GM12864 (cell line): ENCODE measurements at places on chromosomes 5 and 9.

DNA sequence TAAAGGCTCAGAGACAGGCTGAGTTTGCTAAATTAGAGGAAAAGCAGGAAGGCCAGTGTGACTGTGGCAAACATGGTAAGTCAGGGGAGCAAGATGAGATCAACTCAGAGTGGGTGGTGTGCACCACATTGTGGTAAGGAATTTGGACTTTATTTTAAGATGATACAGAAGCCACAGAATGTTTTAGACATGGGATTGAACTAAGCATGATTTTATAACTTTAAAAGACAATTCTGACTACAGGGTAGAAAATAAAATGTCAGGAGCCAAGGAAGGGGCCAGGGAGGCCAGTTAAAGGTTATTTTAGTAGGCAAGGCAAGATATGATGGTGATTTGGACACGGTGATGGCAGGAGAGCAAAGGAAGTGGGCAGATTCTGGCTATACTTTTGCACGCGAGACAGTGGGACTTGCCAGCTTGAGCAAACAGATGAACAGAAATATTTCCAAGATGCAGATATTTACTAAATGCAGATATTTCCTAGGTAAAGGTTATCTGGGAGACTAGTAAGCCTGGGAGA lies 53.9 kb downstream of the TSSK1B start:
- DNase-seq, result no peak

GRCh38 chr9:107613321-107613720 lies 123.8 kb upstream of the KLF4 start:
- no peak for DNase-seq

DNA sequence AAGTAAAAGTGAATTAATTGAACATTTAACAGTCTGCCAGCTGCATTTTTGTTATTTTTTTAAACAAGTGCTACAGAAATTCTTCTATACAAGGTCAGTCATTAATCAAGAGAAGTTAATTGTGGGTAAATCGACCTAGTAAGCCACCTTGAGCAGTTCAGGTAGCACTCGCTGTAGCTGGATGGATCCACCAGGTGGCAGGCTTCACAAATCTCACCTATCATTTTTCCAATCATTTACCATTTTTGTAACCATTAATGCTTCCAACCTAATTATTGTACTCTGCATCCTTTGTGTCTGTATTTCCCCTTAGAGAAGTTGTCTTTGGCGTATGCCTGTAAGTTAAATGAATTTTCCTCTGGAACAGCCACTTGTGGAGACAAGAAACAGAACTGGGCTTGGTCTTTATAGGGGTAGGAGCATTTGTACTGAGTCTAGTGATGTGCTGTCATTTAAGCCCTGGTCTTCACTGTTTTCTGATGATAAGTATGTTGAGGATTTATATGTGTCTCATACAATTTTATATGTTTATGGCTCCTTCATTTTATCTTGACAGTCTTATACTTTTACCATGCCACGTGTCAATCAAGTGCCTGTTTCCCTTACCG lies 39.5 kb downstream of the CD180 start:
- DNase-seq, result peak; percentile 30

- no peak for DNase-seq
These were observed 42.0 kb upstream of the LIFR start for GRCh38 chr5:38598296-38598993.

GRCh38 chr5:139399501-139400121 lies 4.3 kb downstream of the SPATA24 start:
- no peak for DNase-seq

DNA sequence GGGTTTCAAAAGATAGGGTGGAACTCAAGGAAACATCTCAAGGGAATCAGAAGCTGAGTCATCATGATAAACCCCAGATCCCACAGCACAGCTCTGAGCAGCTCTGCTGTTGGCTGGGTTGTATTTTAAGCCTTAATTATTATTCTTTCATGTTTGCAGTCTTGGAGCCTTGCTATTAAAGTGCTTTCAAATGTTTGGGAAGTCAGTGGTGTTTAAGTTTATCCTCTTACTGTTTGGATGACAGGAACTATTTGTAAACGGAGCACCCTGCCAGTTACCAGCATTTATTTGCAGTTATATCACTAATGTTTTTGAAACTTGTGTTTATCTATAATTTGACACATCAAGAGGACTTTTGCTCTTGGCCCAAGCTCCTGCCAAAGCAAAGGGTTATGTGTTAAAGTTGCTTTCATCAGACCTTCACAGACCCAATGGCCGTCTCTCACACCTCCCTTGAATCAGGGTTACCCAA lies 141.1 kb upstream of the SPDL1 start:
- no peak for DNase-seq

- no peak for DNase-seq
These were observed 47.3 kb downstream of the SEC61B start for GRCh38 chr9:99269416-99269815.

DNA sequence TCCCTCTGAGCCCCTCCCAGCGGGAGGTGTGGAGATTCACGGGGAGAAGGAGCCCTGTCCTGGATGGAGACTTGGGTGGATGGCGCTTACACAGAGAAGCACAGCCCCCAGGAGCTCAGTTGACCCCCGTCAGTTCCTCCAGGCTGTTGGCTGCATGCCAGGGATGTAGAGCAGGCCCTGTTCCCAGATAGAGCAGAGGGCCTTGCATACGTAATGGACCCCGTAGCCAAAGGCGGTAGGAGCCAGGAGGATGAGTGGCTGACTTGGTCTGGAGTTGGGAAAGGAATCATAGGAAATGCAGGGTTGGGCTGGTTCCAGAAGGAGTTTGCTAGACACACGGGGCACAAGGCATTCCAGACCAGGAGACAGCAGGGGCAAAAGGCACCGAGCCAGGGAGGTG lies 2.5 kb downstream of the PMPCA start:
- no peak for DNase-seq

DNA sequence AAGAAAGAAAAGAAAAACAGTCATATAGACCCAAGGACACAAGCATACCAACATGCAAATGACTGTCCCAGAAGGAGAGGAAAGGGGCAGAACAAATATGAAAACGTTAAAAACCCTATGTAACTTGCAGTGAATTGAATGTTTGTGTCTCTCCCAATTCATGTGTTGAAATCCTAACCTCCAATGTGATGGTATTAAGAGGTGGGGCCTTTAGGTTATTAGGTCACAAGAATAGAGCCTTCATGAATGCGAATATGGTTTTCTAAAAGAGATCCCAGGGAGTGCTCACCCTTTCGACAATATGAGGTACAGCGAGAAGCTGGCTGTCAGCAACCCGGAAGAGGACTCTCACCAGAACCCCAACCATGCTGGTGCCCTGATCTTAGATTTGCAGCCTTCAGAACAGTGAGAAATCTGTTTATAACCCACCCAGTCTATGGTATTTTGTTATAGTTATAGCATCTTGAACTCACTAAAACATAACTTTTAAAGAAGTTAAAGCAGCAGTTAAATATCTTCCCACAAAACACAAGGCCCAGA lies 14.0 kb downstream of the HNRNPAB start:
- DNase-seq, result no peak

DNA sequence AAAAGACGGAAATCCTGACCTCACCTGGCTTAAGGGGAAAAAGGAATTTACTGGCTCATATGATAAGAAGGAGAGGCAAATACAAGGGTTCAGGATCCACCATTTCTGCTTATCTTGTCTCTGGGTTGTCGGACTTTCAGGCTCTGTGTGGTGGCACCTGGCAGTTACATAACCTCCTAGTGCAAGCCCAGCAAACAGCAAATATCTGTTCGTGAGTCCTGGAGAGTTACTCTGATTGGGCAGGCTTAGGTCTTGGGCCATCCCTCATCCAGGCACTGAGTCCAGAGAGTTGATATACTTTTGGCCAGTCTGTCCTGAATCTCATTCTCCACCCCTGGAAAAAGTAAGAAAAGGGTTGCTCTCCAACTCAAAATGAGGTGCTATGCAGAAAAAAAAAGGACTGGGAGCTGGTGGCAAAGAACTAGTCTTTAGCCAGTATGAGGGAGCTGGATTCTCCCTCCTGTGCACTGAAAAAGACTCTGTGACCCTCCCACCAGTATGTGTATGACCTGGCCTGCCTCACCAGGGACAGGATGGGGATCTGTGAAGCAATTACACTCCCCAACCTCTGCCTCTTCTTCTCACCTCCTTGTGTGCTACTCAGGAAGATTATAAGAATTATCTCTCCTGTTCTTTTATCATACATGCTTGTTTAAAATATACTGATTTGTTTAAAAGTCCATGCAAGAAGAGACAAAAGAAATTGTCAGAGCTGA lies 282.9 kb downstream of the ARHGAP26 start:
- no peak for DNase-seq

DNA sequence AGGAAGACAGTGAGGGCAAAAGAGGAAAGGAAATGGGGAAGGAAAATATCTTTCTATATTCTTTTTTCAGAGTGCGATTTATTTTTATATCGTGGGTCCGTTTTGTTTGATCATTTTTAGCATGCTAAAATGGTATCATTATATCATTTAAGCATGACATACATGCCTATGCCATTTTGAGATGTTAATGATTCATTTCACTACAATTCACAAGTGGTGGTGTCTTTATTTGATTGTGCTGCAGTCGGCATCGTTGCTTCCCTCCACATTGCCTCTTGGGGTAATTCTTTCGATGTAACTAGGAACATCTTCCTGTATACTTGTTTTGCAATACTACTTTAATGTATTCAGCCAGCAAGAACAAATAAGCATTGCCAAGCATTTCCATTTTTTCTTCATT lies 145.2 kb downstream of the CFAP90 start:
- no peak for DNase-seq

- DNase-seq, result no peak
These were observed 285.6 kb downstream of the ARHGAP26 start for GRCh38 chr5:143055596-143056338.

- no peak for DNase-seq
These were observed 53.6 kb upstream of the POU5F2 start for GRCh38 chr5:93794954-93795353.

DNA sequence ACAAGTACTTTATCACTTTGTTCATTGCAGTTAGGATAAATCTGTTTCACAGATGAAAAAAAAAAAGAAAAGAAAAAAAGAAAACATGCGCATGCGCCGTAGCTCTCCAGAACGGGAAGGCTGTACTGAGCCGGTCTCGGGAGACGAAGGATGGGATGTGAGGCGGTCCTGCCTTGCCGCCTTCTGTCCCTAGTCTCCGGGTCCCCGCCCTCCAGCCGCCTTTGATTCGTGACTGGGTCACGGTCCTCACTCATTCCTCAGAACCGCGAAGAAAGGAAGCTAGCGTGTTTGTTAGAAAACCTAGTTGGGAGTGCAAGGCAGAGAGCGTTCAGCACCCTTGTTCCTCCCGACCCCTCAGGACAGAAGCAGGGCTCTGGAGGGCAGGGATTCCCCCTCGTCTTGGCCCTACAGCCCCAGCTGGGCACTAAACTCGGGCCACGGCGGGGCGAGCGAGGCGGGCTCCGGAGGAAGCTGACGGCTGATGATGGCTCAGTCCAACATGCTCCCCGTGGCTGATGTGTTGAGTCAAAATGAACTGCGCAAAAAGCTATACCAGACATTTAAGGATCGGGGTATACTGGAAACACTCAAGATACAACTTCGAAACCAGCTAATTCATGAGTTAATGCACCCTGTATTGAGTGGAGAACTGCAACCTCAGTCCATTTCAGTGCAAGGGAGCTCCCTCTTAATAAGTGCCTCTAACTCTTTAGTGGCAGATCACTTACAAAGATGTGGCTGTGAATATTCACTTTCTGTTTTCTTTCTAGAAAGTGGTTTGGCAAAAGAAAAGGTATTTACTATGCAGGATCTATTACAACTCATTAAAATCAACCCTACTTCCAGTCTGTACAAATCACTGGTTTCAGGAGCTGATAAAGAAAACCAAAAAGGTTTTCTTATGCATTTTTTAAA lies 40.0 kb downstream of the CPLANE1 start:
- DNase-seq, result no peak

- DNase-seq, result no peak
These were observed 2.0 kb downstream of the S100Z start for GRCh38 chr5:76851728-76852369.

GRCh38 chr9:32360983-32361673 lies 23.3 kb upstream of the ACO1 start:
- DNase-seq, result no peak

DNA sequence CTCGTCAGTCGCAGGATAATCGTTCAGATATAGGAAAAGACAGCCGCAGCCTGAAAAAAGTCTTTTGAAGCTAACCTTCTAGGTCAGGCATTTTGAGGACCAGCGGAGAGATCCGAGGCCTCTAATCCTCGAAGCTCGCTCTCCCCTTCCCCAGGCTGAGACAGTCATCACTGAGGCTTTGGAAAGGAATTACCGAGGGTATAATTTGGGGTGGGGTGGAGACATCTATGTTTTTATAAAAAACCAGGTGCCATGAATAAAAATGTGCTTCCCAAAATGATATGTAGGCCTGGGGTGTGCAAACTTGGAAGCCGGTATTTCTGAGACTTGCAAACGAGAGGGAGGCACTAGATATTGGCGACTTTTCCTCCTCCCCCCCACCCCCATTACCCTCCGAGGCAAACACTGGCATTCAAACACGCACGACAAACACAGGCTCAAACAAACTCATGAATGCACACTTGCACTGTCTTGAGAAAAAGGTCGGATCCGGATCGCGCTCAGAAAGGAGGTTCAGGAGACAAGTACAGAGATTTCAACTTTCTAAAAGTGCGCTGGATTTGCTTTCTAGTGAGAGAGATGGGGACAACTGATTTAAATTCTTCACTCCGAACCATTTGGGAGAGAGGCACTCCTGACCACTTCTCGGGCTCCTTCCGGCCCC lies 935 bp upstream of the MSX2 start:
- no peak for DNase-seq

DNA sequence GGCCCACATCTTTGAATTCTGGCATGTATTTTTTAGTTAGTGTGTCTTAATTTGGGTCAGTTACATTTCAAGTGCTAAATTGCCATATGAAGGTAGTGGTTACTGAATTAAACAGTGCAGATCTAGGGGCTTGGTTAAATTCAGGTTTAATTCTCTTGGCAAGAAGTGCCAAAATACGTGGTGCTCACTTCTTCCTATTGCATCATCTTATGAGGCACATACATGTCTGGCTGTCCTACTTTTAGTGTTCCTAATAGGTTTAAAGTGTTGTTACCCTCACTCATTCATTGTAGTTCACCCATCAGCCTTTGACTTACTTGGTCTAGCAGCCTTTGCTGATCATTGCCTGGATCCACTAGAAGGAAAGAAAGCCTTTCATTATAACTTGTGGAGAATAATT lies 59.5 kb downstream of the RPS6 start:
- no peak for DNase-seq

GRCh38 chr5:81708889-81709288 lies 42.0 kb downstream of the SSBP2 start:
- no peak for DNase-seq

DNA sequence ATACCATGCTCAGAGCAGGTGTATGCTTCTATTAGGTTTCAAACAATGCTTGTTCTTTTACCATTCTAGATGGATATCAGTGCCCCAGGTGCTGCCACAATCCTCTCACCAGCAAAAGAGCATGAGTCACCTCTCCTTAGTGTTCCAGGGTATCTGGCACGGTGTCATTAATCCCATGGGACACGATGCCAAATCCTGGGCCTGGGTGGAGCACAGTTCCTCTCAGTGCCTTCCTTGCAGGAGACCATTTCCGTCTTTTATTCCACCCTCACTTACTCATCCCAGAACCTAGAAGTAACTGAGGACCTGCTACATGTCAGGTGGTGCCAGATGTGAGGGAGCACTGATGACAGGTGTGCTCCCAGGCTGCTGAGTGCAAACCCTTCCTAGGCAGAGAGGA lies 1.3 kb upstream of the OR13J1 start:
- DNase-seq, result no peak
